ENCODE measurements at places on chromosomes 6 and 20.

- no peak for DNase-seq
Measured at GRCh38 chr20:3550837-3551236, 80.0 kb downstream of the ATRN start.

DNA sequence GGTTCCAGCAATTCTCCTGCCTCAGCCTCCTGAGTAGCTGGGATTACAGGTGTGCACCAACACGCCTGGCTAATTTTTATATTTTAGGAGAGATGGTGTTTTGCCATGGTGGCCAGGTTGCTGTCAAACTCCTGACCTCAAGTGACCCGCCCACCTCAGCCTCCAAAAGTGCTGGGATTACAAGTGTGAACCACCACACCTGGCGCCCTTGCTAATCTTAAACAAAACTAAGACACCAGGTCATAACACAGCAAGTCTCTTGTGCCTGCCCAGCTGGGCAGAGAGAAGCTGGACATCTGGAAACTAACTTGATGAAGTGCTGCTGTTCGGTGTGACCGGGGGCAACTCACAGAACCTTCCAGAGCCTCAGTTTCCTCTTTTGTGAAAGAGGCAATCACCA lies 68.0 kb downstream of the PPP1R3G start:
- no peak for DNase-seq

DNA sequence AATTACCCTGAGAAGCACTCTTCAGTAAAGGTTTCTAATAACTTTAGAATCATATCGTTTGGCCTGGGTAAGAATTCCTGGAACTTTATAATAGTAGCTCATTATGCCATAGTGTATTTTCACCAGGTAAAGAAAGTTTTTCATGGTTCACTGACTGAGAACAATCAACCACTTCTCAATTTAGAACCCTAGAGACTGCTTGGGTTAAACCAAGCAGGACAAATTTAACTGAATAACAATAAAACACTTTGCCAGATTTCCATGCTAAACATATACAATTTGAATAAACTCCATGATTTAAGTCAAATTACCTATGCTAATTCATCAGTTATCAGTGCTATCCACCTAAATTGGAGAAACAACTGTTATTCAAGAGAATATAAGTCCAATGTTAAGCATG lies 99.4 kb downstream of the PLG start:
- no peak for DNase-seq

DNA sequence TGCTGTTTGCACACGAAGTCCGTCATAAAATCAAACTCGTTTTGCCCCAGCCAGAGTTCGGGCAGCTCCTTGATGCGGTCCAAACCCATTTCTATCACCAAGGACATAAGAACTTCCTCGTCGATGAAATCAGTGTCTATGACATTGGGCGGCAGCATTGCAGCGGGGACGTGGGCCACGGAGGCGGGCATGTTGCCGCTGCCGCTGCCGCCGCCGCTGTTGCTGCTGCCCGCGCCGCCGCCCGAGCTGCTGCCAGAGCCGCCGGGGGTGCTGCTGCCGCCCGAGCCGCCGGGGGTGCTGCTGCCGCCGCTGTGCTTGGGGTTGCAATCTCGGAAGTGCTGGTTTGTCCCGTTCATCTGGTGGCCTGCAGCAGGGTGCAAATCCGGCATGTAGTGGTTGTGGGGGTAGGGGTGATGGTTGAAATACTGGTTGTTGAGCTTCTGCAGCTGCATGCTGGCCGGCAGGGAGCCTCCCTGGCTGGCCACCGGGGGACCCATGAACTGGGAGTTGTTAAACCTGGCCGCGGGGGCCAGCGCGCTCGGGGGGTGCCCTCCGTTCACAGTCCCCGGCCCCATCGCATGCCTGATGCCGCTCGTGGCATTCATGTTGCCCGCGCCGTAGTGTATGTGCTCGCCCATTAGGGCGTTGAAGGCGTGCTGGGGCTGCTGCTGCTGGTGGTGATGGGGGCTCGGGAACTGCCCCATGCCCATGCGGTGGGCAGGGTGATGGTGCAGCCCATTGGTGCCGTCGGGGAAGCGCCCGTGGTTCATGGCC lies 1.1 kb downstream of the CITED2 start:
- peak; percentile 80 for DNase-seq

GRCh38 chr6:127966616-127967015 lies 65.8 kb upstream of the THEMIS start:
- DNase-seq = no peak

DNA sequence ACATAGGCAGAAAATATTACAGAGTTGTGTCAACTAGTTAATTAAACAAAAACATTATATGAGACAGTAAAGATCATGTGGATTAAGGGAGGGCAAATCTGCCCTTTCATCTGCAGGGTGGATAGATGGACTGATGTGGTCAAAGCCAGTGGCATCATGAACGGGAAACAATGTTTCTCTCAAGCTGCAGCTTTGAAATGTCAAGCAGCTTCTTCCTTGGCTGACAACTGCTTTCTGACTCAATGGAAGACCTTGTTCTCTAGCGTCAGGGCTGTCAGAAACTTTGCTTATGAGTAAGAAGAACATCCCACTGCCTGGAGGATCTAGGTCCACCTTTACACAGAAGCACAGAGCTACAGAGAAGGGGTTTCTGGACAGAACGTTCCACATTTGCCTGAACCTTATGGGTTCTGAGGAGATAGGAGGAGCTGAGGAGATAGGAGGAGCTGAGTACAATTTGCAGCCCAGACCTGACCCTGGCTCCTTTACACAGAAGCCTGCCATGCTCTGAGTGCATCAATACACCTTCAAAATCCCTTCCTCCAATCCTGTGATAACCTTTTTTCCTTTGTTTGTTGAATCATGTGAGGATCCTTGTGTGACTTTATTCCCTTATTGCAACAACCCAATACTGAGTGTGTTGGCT lies 6.1 kb downstream of the CST5 start:
- no peak for DNase-seq

- no peak for DNase-seq
Measured at GRCh38 chr6:29924731-29925130, 17.6 kb upstream of the HLA-A start.

DNA sequence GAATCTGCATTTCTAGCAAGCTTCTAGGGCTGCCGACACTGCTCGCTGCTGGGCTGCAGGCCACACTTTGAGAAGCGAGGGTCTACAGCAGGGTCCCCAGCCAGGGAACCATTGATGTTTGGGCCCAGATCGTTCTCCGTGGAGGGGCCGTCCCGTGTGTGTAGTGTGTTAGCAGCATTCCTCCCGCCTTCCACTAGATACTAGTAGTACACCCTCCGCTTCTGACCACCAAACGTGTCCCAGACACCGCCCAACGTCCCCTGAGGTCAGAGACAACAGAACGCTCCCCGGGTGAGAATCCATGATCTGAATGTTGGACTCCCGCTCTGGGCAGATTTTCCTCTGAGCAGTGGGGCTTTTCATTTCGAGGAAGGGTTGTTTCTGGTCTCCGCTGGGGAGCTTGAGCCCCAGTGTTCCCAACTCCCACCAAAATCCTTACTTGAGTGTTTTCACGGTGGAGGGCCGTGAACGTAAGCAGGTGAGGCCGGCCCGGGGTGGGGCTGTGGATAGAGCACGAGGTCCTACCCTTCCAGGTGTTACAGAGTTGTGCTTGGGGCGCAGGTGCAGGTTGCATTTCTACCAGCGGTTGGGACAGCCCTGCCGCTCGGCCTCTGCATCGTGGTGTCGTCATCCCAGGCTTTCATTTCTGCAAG lies 124.6 kb downstream of the SYCP2 start:
- DNase-seq = no peak

DNA sequence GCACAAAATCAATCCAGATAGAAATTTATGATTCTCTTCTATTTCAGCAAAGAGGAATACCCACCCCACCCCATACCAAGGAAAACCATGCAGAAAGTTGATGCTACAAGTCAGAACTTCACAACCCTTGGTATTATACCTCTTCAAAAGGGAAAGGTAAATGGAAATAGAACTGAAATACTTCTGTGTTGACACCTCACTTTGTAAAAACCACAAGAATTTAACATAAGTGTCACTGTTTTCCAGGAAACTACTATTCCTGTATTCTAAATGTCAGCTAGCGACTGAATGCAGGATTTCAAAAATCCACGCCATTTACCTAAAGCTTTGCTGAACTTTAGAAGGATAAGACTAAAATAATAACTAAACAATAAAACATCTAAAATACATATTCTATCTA lies 3.6 kb downstream of the CPNE1 start:
- DNase-seq = peak; percentile 8

GRCh38 chr6:18431581-18431980 lies 44.4 kb downstream of the RNF144B start:
- no peak for DNase-seq

GRCh38 chr20:51388227-51388626 lies 154.3 kb downstream of the NFATC2 start:
- no peak for DNase-seq

DNA sequence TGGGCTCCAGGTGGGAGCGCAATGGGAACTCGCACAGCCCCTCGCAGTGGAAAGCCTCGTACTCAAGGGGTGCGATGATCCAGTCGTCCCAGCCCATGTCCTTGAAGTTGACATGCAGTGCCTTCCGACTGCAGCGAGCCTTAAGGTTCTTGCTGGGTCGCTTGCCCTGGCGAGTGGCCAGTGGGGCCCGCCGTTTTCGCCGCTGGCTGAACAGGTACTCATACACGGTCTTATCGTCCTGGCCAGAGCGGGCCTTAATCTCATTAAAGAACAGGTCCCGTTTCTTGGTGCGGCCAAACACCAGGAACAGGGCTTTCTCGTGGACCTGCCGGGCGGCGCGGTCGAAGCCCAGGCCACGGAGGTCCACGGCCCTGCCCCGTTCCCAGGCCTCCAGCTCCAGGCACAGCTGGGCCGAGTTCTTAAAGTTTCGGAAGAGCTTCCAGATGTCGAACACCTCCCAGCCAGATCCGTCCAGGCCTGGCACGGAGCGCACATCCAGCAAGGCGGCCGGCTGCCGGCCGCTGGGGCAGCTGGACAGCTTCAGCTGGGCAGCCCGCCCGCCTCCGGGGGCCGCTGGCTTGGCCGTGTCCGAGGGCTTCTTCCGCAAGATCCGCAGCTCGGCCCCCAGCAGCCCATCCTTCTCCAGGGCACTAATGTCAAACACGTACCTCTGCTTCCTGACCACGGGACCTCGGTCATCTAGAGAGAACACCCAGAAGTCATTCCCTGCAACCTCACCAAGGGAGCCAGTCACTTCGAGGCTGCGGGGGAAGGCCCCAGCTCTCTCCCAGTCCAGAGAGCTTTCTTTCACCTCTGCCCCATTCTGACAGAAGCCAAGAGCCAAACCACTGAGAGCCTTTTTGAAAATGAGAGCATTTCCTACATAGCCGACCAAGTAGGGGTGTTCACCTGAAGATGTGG lies 3.7 kb downstream of the GDF5 start:
- DNase-seq = no peak

- no peak for DNase-seq
Measured at GRCh38 chr6:79750806-79751205, 119.7 kb downstream of the SH3BGRL2 start.

DNA sequence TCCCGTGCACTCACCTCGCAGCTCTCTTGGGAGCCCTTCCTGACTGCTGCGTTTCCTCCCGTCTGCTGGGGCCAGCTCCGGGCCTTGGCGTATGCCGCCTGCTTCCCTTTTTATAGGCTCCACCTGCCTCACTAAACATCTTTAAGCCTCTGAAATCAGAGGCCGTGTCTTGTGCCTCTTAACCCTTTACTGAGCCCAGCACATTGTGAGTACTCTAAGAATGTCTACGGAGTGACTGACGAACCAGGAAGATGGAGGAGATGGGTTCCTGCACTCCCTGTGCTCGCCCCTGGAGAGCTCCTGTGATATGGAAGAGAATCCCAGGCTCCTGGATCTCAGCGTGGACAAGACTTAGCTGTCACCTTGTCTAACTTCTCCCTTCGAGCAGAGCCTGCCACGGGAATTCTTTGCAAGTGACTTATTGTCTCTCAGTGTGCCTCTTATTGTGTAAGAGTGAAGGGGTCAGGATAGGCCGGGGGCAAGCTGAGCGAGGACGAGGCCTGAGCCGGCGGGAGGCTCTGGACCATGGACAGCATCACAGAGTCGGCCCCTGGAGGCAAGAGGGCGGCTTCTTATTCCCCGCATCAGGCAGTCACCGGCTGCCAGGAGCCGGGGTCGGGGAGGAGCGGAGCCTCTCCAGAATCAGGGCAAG lies 70.9 kb upstream of the CCDC167 start:
- no peak for DNase-seq

Measured in lung microvascular endothelial cell (primary cell).